ENCODE measurements at places on chromosomes 1 and 21.
A peak's percentile ranks its signal among the peaks of the same experiment; 100 is the strongest.

- DNase-seq, result no peak
Measured at GRCh38 chr1:107593501-107594209, 371.3 kb downstream of the VAV3 start.

DNA sequence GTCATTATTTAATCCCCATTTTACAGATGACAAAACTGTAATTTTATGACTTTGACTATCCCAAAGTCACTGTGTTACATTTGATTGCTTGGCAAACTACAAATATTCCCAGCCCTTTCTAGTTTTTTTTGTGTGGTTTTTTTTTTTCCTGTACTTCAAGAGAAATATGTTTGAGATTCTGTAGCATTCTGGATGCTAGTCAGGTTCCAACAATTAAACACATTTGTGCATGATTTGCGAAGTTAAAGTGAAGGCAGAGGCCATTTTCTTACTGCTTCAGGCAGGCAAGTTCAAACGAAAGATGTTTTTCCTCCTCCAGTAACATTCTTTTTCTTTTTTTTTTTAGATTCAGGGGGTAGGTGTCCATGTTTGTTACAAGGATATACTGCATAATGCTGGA lies 107.9 kb upstream of the SERTAD4 start:
- no peak for DNase-seq

DNA sequence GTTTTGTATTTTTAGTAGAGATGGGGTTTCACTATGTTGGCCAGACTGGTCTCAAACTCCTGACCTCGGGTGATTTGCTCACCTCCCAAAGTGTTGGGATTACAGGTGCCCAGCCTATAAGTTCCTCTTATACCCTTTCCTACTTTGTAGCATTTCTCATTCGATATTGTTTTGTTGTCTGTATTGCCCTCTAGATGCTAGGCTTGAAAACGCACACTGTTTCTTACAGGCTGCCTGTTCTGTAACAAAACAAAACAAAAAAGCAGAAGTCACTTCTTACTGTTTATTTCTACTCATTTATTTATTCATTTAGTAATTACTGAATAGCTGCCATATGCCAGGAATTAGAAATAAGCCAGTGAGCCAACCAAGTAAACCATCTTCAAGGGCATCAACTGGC lies 136.9 kb upstream of the BMP8A start:
- DNase-seq, result no peak

- DNase-seq, result peak; percentile 49
Measured at GRCh38 chr1:205287767-205288559, 33.6 kb downstream of the NUAK2 start.

DNA sequence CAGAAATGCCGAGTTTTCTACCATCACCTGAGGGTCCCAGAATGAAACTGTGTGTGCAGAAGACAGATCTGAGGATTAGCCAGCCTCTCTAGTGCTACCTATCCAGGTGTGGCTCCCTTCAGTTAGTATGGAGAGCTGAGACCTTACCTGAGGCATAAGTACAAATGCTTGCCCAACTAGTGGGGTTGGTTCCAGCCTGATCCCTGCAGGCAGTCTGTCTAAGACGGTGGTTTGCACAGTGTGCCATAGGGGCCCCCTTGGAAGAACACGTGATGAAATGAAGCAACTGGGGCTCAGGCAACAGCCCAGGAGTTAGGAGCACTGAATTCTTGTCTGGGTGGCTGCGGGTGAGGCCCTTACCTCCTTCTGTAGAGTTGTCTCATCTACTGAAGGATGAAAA lies 15.6 kb downstream of the S100A7A start:
- no peak for DNase-seq

DNA sequence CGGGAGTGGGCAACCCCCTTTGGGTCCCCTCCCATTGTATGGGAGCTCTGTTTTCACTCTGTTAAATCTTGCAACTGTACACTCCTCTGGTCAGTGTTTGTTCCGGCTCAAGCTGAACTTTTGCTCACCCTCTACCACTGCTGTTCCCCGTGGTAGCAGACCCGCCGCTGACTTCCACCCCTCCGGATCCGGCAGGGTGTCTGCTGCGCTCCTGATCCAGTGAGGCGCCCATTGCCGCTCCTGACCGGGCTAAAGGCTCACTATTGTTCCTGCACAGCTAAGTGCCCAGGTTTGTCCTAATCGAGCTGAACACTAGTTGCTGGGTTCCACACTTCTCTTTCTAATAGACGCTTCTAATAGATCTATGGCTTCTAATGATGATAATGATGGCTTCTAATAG lies 488.6 kb downstream of the MRPL39 start:
- no peak for DNase-seq

GRCh38 chr1:67053535-67053784 lies 488 bp downstream of the SLC35D1 start:
- no peak for DNase-seq

GRCh38 chr1:2415801-2416208 lies 3.4 kb upstream of the PEX10 start:
- DNase-seq, result no peak

DNA sequence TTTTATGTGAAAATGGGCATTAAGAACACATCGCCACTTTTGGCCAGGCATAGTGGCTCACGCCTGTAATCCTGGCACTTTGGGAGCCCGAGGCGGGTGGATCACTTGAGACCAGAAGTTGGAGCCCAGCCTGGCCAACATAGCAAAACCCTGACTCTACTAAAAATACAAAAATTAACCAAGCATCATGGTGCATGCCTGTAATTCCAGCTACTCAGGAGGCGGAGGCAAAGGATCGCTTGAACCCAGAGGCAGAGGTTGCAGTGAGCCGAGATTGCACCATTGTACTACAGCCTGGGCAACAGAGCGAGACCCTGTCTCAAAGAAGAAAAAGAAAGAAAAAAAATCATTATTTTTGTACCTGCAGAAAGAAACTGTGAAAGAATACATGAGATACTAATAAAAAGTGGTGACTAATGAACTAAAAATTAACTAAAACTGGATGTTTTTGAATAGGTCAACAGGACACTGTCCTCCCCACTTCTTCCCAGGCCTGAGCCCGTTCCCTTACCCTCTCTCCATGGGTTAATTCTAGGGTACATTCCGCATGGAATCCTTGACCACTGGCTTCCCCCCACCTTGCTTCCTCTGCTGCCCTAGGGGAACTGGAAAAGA lies 8.3 kb upstream of the TINAGL1 start:
- no peak for DNase-seq

DNA sequence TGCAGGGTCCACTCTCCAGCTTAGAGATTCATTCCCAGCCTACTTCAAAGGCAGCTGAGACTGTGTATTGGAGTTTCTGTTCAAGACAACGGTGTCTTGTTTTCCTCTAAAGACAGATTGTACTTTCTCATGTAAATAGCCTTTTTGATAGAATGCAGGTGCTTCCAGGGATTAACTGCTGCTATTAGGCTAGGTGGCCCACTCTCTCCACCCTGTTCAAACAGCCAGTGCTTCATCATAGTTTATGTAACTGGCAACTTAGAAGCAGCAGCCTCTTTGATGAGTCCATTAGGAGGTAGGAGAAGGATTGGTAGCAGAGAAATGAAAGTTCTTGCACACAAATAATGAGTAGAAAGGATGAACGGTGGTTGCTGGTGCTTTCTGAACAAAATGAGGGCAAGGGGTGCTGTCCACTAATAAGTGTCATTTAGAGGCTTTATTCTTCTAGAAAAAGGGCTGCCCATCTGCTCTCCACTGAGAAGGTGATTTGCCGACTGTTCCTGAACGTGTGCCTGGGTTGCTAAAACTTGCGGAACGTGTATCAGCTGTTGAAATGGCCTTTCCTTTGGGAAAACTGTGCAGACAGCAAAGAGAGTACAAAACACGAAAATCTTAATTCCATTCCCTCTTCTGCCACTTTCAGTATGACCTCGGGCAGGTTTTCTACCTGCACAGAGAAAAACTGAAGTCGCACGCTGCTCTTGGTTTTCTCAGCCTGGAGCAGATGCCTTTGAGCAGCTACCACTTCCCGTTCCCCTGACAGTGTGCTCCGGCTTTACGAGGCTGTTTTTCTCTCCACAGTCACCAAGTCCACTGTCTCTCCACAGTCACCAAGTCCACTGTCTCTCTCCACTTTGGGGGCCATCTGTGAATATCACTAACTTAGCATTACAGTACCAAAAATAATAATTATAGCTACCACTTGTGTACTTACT lies 228.9 kb downstream of the KIF26B start:
- DNase-seq, result no peak

GRCh38 chr1:58789322-58789856 lies 5.5 kb upstream of the JUN start:
- DNase-seq, result no peak

DNA sequence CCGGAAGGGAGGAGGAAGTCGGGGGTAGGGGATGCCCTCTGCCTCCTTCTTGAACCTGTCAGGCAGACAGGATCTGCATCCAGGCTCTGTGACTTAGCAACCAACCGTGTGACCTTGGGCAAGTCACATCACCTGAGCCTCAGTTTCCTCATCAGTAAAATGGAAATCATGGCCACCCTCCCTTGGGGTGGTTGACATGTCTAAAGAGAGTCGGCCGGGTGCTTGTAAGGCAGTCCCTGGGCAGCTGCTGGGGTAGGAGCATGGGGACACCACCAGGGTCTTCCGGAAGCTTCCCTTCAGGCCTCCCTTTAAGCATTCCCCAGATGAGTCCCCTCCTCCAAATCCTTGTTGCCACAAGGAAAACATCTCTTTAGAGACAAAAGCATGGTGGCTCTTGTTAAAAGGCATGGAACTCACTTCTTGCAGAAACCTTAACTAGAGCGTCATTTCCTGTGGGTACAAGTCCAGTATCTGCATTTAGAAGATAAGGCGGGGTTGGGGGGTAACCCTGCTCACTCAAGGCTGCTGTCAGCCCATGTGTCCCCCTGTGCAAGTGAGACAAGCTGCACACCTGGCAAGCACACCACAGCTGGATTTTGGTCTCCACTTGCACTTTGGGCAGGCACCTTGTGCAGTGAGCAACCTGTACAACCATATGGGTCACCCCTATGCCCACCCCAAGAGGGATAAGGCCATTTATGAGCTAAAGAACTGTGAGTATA lies 10.4 kb downstream of the CLCNKB start:
- peak; percentile 94 for DNase-seq

- DNase-seq, result no peak
Measured at GRCh38 chr1:11307852-11308251, 34.9 kb downstream of the UBIAD1 start.

DNA sequence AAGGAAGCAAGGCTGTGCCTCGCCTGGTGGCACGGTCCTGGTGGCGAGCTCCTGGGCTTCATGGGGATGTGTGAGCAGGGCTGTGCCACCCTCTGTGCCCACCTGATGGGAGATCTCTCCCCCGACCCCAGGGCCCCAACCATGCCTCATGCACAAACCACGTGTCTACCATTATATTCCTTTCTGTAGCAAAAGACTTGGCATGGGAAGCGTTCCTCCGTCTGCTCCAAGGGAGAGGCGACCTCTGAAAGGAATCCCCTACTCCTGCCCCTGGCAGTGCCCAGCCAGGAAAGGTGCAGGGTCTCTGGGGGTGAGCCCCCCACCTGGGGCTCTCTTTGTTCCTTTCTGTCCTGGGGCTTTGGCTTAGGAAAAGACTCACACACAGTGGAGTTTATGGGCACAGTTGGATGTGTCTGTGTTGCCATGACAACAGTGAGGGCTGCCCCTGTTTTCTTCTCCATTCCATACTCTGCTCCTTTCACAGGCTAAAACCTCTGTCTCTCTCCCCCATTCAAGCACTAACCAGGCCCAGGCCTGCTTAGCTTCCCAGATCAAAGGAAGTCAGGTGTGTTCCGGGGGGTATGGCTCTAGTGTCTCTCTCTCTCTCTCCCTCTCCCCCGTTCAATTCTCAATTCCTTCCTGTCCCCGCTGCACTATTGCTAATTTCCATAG lies 21.4 kb upstream of the LRRN2 start:
- DNase-seq, result no peak

- no peak for DNase-seq
Measured at GRCh38 chr1:97907886-97908285, 12.9 kb downstream of the DPYD start.

GRCh38 chr1:12161324-12161661 lies 5.5 kb upstream of the TNFRSF1B start:
- no peak for DNase-seq

DNA sequence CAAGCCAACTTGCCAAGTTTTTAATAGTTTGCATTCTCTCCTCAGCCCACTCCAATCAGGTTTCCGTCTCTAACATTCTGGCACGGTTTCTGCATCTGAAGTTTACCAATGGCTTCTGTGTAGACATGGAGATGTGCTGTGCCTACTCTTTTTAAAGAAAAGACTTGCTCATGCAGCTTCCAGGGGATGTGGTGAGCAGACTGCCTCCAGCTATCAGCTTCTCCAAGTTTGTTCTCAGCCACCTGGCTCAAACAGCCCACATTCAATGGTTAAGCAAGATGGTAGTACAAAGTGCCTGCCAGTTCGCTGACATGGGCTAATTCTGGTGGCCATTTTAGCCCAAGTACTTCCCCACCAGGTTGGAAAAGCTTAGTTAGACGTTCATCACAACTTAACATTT lies 465.3 kb downstream of the NEGR1 start:
- no peak for DNase-seq

DNA sequence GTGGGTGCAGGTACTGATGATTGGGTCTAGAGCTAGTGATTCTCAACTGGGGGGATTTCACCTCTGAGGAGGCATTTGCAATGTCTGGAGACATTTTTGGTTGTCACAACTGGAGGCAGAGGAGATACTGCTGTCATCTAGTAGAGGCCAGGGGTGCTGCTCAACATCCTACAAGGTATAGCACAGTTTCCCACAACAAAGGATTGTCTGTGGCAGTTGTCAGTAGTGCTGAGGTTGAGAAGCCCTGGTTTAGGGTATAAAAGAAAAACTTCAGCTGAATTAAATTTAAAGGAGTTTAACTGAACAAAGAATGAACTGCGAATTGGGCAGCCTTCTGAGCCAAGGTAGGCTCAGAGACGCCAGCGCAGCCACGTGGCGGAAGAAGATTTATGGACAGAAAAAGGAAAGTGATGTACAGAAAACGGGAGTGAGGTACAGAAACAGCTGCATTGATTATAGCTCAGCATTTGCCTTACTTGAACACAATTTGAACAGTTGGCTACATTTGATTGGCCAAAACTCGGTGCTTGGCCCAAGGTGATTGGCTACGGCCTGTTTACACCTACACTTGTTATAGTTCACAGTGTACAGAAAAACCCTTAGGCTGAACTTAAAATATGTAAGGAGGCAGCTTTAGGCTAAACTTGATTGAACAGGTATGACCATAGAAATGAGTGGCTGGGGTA lies 40.4 kb downstream of the MPZL1 start:
- DNase-seq, result no peak

DNA sequence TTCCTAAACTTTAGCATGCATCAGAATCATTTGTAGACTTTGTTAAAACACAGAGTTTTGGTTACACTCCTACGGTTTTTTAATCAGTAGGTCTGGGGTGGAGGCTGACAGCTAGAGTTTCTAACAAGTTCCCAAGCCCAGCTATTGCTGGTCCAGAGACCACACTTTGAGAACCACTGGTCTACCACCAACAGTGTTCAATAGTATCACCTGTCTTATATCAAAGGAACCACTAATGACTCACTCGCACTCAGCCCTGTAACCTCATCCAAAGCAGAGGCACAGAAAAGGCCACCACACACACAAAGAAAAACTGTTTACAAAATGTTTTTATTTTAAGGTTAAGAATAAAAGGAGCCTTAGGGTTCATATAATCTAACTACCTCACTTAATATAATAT lies 68.7 kb downstream of the HIVEP3 start:
- DNase-seq, result no peak

Measured in hematopoietic multipotent progenitor cell treated with erythropoietin and hydrocortisone succinate and interleukin-3 and kit ligand, for 8 days (in vitro differentiated cells).